Mucosa of descending colon (tissue), 3 donors: ENCODE measurements at places on chromosomes 5 and 9.

- DNase-seq: no peak
Observed at GRCh38 chr5:141508798-141509611, 20.1 kb downstream of the PCDHGC5 start.

DNA sequence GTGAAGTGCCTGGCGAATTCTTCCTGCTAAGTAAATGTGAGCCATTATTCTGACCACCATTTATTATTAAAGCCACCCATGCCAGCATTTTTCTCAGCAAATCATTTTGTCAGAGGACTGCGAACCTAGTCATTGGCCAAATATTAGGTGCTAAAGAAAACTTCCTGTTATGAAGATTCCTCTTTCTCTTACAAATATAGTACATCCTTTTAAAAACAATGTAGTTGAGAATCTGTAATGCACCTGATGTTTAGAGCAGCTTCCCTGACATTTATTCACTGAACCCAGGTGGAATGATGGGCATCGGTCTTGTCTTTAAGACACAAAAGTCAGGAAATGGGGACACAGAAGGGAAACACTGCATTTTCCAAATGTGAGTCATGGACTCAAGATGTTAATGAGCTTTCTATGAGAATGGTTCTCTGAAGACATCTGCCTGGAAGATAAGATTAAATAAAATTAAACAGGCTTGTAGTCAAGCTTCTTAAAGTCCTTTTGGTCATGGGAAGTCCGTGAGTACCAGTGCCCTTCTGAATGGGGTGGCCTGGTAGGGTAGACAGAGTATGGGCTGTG is 290.6 kb downstream of the FBXL7 start:
- DNase-seq: no peak

DNA sequence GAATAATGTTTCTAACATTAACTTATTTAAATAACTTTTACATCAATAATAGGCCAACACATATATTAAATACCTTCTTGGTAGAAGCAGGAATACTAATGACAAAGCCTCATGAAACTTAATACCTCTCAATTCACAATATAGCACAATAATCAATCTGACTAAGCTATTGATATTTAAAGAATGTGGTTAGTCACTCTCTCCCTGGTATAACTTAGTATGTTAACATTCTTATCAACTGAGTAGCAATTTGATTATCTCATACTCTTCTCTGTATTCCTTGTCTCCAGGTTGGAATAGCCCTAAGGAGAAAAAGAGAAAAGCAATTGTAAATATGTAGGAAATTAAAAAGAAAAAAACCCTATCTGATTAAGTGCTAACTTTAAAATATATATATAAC is 4.9 kb upstream of the PGGT1B start:
- no peak for DNase-seq

DNA sequence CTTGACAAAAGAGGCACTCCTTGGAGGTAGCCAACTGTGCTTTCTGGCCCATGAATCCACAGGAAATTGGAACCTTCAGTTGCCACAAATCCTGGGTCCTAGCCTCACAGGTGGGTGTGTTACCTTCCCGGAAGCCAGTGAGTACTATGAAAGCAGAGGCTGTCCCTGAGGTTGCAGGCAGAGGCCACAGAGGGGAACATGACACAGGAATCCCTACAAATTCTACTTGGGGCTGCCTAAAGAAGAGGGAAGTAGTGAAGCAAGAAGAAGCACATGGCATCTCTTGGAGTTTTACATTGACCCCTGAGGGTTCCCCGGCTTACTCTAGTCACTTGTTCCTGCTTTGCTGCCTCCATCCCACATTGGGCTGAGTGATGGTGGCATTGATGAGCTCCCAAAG is 2.6 kb downstream of the SLC22A5 start:
- no peak for DNase-seq
